ENCODE measurements at places on chromosomes 3 and 15.

- DNase-seq = no peak
Observed at GRCh38 chr3:141441381-141442364, 45.2 kb upstream of the RASA2 start.

- no peak for DNase-seq
Observed at GRCh38 chr15:63835211-63835568, 1.4 kb upstream of the HERC1 start.

DNA sequence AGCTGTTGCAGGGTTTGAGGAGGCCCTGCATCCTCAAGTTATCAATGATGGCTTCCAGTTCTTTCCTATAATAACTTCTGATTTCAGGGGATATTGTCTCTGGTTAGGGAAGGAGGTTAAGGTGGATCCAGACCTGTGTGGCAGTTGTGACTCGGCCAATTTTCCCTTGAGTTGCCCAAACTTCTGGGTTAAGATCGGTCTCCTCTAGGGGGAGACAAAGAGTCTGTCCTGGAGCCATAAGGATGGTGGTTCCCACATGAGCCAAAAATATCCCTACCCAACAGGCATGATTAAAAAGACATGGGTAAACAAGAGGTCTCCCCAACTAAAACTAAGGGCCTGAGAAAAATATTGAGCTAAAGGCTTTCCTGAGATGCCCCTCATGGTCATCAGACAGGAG lies 227.5 kb upstream of the MDFIC2 start:
- DNase-seq = no peak

GRCh38 chr3:52182196-52182595 lies 15.8 kb upstream of the ALAS1 start:
- no peak for DNase-seq

Data from glomerular endothelial cell (primary cell).